Activated CD4-positive, alpha-beta T cell treated with anti-CD3 and anti-CD28 coated beads for 36 hours (primary cell): ENCODE measurements at places on chromosomes 13 and 19. TPM values are rescaled to one million over a fixed set of nuclear protein-coding genes. Genes with fewer than 3 reads are reported as not detected.

- no peaks in the 10 kb centered on the region for H3K4me1 ChIP-seq
- DNase-seq = no peak
- no peaks in the 10 kb centered on the region for H3K27me3 ChIP-seq
- no peak overlapping the region for H3K27ac ChIP-seq
- H3K4me3 ChIP-seq = no peak overlapping the region
- H3K36me3 ChIP-seq = no peaks in the 10 kb centered on the region
Observed at GRCh38 chr13:93066187-93066586, 160.4 kb upstream of the GPC6 start.

GRCh38 chr13:84684048-84684662, 801.9 kb upstream of the SLITRK1 start:
- H3K4me1 ChIP-seq = no peaks in the 10 kb centered on the region
- H3K27me3 ChIP-seq = no peaks in the 10 kb centered on the region
- no peak overlapping the region for H3K27ac ChIP-seq

Gene TDRD3
- 15.8 TPM for total RNA-seq

DNA sequence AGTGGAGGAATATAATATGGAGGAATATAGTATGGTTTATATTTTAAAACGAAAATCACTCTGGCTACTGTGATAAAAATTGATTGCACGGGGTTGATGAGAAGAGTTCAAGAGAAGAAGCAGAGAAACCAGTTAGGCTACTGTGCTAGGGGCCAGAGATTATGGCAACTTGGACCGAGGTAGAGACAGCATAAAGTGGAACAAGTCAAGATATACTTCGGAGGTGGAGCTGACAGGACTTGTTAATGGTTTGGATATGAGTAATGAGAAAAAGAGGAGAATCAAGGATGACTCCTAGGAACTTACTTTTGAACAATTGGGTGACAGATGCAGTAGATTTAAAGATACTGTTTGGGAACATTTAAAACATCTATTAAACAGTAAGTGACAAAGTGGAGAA, 6.6 kb upstream of the WDFY2 start:
- no peak overlapping the region for H3K27ac ChIP-seq
- DNase-seq = no peak
- H3K4me3 ChIP-seq = no peak overlapping the region
- H3K27me3 ChIP-seq = no peaks in the 10 kb centered on the region
- H3K4me1 ChIP-seq = peaks cover under 1% of the 10 kb centered on the region

DNA sequence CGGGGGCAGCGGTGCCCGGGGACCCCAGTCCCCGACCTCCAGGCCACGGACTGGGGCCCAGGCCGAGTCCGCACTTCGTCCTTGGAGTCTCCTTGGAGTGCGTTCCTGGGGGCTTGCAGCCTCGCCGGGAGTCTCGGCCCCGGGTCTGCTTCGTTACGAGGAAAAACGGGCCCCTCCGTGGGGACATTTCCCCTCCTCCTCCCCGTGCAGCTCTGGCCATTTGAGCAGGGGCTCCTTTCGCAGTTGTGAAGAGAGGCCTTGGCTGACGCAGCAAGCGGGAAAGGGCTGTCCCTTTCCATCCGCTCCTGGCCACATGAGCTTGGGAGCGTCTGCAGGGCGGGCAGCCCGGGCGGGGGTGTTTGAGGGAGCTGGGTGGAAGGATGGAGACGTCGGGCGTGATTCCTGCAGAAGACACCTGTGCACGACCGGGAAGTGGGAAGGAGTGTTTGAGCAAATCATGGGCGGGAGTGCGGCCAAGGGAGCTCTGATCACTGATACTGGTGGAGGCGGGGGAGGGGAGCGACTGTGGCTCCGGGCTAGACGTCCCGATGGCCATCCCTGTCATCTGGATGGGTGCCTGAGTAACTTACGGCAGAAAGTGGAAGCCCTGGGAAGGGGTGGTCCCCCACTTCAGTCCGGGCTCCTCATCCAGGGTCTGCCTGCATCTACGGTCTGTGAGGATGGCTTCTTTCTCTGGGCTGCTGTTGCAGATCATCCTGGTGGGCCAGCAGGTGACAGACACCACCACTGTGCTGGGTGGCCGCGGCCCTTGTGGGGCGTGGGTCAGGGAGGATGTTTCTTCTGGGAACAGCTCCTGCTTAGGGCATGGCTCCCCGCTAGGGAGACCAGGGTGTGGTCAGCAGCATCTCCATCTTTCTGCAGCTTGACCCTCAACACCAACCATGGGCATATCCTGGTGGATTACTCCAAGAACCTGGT, 736 bp downstream of the GPI start:
- peaks cover 49% of the 10 kb centered on the region for H3K36me3 ChIP-seq
- peak; percentile 45 for DNase-seq
- H3K4me3 ChIP-seq = peak overlapping the region; percentile 91
- H3K4me1 ChIP-seq = peaks cover 47% of the 10 kb centered on the region
- H3K27me3 ChIP-seq = no peaks in the 10 kb centered on the region
- H3K27ac ChIP-seq = peak overlapping the region; percentile 90

Gene TMEM150B
- not detected for total RNA-seq

DNA sequence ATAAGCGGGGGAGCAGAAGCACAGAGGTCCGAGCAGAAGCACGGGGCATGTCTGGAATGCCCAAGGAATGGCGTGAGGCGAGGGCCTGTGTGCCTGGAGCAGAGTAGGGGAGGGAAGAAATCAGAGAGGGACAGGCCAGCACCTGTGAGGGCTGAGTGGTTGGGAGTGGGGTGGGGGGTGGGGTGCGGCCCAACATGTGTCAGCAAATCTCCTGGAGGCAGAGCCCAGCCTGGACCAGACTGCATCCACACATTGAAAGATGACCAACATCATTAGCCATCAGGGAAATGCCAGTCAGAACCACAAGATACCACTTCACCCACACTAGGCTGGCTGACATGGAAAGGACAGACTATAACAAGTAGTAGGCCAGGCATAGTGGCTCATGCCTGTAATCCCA, 11.2 kb downstream of the CLASRP start:
- H3K27me3 ChIP-seq = no peaks in the 10 kb centered on the region
- H3K4me3 ChIP-seq = no peak overlapping the region
- H3K4me1 ChIP-seq = peaks cover 35% of the 10 kb centered on the region
- no peak overlapping the region for H3K27ac ChIP-seq
- DNase-seq = no peak

DNA sequence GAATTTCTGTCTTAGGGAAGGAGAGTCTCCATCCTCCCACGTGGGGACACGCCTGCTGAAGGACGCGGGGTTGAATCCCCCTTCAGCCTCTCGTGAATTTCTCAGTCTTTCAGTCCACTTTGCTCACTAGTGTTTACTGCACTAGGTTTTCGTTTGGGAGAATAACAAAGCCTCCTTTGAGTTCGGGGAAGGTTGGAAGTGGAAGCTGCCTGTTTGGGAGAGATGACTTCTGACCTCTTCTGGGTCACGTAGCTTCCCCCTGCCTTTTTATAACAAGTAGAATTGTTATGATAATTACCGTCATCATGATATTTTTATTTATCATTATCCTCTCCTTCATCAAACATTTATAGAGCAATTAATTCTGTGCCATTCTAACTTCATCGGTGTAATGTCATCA, 60.7 kb downstream of the ATP11A start:
- H3K36me3 ChIP-seq = no peaks in the 10 kb centered on the region
- no peak overlapping the region for H3K27ac ChIP-seq
- no peak overlapping the region for H3K4me3 ChIP-seq
- peaks cover 18% of the 10 kb centered on the region for H3K4me1 ChIP-seq

GRCh38 chr19:1844513-1845124, 3.7 kb downstream of the REXO1 start:
- no peak for DNase-seq
- peaks cover 11% of the 10 kb centered on the region for H3K36me3 ChIP-seq
- no peaks in the 10 kb centered on the region for H3K27me3 ChIP-seq
- no peak overlapping the region for H3K27ac ChIP-seq
- peaks cover 63% of the 10 kb centered on the region for H3K4me1 ChIP-seq
